Cortex of kidney (tissue), 1 donor: ENCODE measurements at places on chromosomes 5 and 9.

- no peak for DNase-seq
Measured at GRCh38 chr5:965604-966344, 42.8 kb upstream of the NKD2 start.

DNA sequence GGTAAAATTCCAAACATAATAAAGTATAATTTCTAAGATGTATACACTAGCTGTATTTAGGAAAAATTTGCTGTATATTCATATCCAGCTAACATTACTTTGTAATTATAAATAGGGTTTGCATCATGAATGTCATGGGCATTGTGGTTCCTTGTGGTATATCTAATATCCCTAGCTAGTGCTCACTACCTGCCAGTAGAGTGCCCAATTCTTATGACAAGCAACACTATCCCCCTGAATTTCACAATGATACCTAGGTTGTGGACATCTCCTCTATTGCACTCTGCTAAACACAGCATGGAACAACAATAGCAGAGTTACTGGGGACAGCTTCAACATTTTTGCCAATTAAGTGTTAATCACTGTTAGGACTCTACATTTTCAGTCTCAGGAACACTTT is 1656.5 kb downstream of the EFNA5 start:
- DNase-seq, result no peak

DNA sequence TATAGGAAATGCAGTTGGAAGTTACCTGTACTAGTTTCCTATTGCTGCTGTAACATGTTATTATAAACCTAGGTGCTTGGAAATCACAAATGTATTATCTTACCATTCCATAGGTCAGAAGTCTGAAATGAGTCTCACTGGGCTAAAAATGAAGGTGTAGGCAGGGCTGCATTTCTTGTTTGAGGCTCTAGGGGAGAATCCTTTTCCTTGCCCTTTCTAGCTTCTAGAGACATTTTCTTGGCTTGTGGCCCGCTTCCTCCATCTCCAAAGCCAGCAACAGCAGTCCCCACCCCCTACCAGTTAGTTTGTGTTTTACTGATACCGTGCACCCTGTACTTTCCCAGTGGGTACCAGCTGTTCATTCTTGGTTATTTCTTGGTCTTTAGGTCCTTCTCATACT is 153.3 kb downstream of the SLF1 start:
- DNase-seq, result no peak

DNA sequence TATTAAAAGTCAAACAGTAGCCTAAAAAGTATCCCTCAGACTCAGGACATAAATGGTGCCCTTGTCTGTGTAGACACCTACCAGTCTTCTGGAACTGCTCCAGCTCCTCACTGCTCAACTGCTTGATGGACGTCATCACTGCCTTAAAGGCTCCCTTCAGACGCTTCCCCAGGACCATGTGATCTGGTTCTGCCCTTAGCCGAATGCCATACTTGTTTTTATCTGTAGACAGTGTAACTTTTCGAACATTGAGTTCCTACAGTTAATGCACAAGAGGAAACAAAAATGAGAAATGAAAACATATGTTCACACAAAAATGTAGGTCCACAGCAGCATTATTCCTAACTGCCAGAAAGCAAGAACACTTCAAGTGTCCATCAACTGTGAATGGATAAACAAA is 46.2 kb downstream of the IARS1 start:
- DNase-seq, result no peak

- DNase-seq, result no peak
Measured at GRCh38 chr9:26375448-26375847, 517.2 kb downstream of the CAAP1 start.

DNA sequence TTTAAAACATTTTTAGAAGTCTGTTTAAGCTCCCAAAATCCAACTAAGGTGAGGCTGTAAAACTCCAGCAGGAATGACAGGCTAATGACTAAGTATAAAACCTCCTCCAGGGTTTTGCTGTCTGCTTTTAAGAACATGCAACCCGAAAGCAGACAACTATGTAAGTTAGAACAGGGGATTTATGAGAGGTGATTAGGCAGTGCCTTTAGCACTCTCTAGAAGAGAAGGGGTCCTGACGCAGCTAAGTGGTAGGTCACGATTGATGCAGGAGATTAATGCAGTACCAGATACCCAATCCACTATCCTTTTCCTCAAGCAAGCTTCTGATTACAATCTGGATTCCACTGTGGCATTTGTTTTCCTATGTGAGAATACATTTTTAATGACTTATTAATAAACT is 25.9 kb downstream of the HOMER1 start:
- no peak for DNase-seq

GRCh38 chr5:87061046-87061445 is 206.6 kb upstream of the RASA1 start:
- no peak for DNase-seq

DNA sequence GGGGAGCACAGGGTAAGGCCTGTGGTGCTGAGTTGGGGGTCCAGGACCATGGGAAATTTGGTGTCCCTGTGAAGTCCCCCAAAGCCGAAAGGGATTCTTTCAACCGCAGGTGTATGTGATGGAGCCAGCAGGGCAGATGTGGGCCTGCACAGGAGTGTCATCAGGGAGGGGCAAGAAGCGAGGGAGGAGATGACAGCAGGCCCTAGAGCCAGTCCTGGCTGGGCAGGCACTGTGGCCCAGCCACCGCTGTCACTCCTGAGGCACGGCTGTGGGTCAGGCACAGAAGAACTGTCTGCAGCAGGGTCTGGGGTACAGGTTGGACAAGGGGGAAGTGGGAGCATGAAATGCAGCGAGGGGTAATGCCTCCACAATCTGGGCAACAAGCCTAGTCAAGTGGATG is 4.8 kb downstream of the HK3 start:
- no peak for DNase-seq

GRCh38 chr5:109916481-109917153 is 226.9 kb downstream of the MAN2A1 start:
- DNase-seq, result no peak

DNA sequence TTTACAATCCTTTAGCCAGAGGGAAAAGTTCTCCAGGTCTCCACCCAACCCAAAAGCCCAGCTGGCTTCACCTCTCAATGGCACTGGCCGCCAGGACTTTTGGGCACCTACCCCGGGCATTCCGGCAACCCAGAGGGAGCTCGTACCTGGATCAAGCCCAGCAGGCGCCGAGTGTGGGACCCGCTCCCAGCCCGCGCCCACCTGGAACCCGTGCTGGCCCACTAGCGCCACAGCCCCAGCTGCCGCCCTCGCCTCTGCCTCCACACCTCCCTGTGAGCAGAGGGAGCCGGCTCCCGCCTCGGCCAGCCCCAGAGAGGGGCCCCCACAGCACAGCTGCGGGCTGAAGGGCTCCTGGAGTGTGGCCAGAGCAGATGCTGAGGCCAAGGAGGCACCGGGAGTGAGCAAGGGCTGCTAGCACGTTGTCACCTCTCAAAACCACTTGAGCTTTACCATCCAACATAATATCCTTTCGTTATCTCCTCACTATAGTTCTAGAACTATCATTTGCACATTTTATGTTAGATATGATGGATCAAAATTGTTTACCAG is 69.7 kb downstream of the GCNT1 start:
- DNase-seq, result no peak

DNA sequence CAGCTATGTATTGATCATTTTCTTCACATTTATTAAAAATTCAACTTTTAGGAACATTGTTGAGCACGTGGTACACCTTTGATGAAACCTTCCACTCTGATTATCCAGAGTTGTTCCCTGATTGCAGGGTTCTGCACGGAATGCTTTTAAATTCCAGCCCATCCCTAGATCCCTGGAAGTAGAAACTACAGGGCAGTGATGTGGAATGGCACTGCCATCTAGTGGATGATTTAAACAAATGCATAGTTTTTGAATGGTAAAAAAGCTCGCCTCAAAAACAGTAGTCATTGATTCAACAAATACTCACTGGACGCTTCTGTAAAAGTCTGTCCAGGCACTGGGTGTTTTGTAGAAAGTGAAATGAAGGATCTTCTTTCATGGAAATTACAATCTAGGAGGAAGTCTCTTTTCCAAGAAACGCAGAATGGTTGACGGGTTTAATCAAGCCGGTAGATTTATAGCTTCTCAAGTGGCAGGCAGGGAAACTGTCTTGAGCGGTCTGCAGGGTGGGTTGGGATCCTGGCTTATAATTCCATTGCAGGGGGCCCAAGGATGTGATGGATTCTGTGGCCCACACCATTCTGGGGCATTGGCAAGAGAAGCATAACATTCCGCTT is 118.4 kb downstream of the ARHGAP26 start:
- DNase-seq, result no peak

DNA sequence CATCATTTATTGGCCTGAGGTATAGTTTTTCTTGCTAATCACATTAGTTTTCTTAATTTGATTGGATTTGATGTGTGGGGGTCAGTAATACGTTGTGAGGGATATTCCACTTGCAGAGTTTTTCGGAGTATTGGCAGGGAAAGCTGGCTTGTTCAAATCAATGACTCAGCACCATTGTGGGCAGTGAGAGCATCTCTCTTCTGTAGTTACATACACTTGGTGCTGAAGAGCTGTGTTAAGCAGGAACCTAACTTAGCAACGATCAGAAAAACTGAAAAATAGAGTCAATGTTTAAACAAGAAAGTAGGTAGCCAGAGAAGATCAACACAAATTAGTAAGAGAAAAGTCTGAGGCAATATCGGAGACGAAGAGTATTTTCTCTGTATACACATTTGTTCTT is 344.6 kb upstream of the EDIL3 start:
- DNase-seq, result no peak

DNA sequence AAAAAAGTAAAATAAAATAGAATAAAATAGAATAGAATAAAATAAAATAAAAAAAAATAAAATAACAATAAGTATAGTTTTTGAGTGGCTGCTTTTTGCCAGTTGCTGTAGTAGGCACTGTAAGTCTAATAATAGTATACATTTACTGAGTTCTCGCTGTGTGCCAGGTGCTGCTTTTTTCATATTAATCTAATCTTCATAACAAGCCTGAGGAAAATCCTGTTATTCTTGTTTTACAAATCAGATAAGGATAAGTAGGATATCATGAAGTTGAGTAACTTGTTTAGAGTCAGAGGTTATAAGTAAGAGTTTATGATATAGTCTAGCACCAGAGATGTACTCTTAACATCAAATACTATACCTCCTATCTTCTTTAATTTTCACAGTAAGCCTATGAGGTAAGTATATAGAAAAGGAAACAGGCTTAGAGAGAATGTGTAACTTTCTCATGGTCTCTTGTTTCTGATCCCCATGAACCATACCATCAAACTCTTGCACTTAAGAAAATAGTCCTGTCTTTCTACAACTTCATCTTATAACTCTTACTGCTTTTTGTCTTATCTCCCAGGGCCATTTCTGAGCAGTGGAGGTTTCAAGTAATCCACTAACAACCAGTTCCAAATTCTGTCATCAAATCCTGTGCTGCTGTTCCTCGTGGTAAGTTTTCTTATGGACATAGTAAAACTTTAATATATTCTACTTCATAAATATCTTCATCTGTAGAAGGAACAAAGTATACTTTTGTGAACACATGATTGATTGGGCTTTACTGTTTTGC is 18.7 kb downstream of the RMI1 start:
- DNase-seq, result no peak

- no peak for DNase-seq
Measured at GRCh38 chr5:172841256-172841655, 7.2 kb downstream of the ERGIC1 start.

- no peak for DNase-seq
Measured at GRCh38 chr9:137426018-137426681, 3.0 kb downstream of the NOXA1 start.

GRCh38 chr5:146048994-146049703 is 56.2 kb downstream of the PLAC8L1 start:
- DNase-seq, result no peak

GRCh38 chr5:89080467-89081116 is 197.6 kb upstream of the MEF2C start:
- no peak for DNase-seq

- DNase-seq, result no peak
Measured at GRCh38 chr5:154395407-154396106, 50.2 kb upstream of the SAP30L start.
